ENCODE measurements at places on chromosomes 5 and 9. TPM values are rescaled to one million over a fixed set of nuclear protein-coding genes. Genes with fewer than 3 reads are reported as not detected.
A peak's percentile ranks its signal among the peaks of the same experiment; 100 is the strongest.

DNA sequence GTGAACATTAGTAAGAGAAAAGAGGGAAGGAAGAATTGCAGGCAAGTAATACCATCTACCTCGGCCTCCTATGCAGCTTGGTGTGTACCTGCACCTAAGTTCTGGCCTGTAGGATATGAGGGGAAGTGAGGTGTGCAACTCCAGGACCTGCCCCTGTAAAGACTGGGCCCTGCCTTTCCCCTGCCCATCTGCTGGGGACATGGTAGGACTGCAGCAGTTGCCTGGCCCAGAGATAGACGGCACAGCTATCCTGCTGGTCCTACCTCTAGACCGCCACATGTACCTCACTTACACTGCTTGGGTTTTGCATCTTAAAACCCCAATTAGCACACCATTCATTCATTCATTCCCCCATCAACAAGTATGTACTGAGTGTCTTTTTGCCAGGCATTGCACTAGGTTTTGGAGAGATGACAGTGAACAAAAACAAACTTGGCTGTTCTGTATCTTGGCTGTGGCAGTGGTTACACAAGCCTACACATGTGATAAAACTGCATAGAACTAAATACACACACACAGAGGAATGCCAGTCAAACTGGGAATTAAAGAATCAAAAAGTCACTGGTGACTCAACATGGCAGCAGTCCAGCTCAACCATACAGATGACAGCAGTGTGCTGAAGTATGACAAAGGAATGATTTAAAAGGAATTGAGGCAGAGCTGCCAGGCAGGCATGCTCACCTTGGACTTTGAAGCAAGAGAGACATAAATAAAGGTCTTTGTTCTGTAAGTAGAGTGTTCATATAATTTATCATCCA, 23.3 kb upstream of the MGAT1 start:
- no peak for DNase-seq
- no peak overlapping the region for H3K4me3 ChIP-seq
- no peak overlapping the region for H3K27ac ChIP-seq
- no peaks in the 10 kb centered on the region for H3K27me3 ChIP-seq

DNA sequence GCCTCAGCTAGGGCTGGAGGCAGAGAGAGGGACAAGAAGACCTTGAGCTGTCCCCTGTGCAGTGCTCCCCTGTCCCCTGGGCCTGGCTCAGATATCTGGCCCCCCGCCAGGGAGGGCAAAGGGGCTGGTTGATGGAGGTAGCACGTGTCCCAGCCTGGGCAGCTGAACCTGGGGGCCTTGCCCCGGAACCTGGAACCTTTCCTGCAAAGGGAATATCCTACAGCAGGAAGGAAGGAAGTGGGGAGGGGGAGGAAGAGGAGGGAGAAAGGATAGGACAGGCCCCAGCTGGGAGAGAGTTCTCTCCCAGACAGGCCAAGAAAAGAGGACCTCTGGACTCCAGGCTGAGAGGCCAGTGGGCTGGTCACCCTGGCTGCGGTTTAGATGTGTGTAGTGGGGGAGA, 27.6 kb upstream of the PSD2 start:
- H3K27me3 ChIP-seq: 0 out of 2 replicates have a peak, but pooled peaks cover 12% of the 10 kb centered on the region
- no peak overlapping the region for H3K27ac ChIP-seq
- no peak overlapping the region for H3K4me3 ChIP-seq
- peaks cover 2% of the 10 kb centered on the region for H3K4me1 ChIP-seq
- no peak for DNase-seq

GRCh38 chr9:113919871-113920270, 43.8 kb downstream of the ZNF618 start:
- H3K27me3 ChIP-seq: no peaks in the 10 kb centered on the region
- H3K4me3 ChIP-seq: no peak overlapping the region
- H3K4me1 ChIP-seq: no peaks in the 10 kb centered on the region
- H3K27ac ChIP-seq: no peak overlapping the region

GRCh38 chr5:1392801-1393565, 48.1 kb upstream of the CLPTM1L start:
- no peak overlapping the region for H3K27ac ChIP-seq
- H3K27me3 ChIP-seq: peaks cover 91% of the 10 kb centered on the region
- DNase-seq: no peak
- no peak overlapping the region for H3K4me3 ChIP-seq
- H3K36me3 ChIP-seq: no peaks in the 10 kb centered on the region

DNA sequence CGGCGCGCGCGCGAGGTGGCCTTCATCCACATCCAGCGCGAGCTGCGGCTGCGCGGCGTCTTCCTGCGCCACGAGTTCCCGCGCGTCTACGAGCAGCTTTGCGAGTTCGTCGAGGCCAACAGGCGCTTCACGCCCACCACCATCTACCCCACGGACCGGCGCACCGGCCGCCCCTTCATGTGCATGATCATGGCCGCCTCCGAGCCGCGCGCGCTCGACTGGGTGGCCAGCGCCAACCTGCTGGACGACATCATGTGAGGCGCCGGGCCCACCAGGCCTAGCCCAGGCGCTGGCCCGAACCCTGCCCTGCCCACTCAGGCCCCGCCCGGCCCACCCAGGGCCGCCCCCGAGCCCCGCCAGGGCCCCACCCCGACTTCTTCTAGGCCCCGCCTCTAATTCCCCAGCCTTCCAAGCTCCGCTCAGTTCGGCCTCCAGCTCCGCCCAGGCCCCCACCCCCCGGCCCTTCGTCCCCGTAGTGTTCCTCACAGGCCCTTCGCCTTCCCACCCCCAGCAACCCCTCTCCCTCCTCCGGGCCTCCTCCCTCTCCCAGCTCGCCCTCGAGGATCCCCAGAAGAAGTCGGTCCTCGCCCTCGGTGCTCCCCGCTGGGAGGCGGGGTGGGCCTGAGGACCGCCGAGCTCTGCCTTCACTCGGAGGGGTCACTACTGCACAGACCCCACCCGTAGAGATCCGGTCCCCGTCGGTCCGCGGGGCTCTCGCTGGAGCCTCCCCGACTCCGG, 2.0 kb upstream of the PHPT1 start:
- H3K4me1 ChIP-seq: peaks cover 85% of the 10 kb centered on the region
- peaks cover 21% of the 10 kb centered on the region for H3K36me3 ChIP-seq
- H3K27ac ChIP-seq: peak overlapping the region; percentile 89
- H3K27me3 ChIP-seq: no peaks in the 10 kb centered on the region

DNA sequence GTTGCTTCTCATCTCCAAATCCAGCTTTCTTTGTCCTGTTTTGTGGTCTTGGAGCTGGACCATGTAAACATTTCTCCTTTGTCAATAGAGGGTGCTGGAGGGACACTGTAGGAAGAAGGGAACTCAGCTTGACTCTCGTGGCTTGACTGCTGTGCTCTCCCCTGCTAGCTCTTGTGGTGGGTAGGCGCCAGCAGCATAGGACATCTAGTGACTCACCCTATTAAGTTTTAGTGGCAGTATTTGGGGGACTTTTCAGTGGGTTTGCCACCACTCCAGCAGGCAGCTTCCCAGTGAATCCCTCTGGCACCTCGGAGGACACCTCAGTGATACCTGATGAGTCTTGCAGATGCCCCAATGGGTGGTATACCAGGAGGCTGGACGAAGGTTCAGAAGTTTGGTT, 97.8 kb downstream of the TSSK1B start:
- no peak overlapping the region for H3K27ac ChIP-seq
- no peaks in the 10 kb centered on the region for H3K36me3 ChIP-seq
- H3K4me3 ChIP-seq: no peak overlapping the region
- peak; percentile 28 for DNase-seq

- no peaks in the 10 kb centered on the region for H3K4me1 ChIP-seq
- DNase-seq: no peak
- no peak overlapping the region for H3K4me3 ChIP-seq
- no peaks in the 10 kb centered on the region for H3K27me3 ChIP-seq
Observed at GRCh38 chr9:122320413-122320881, 50.4 kb upstream of the PTGS1 start.

- DNase-seq: no peak
- no peak overlapping the region for H3K27ac ChIP-seq
- no peaks in the 10 kb centered on the region for H3K36me3 ChIP-seq
- peaks cover 55% of the 10 kb centered on the region for H3K27me3 ChIP-seq
- H3K4me1 ChIP-seq: peaks cover 26% of the 10 kb centered on the region
- H3K4me3 ChIP-seq: no peak overlapping the region
Observed at GRCh38 chr9:134069480-134070399, 1.9 kb upstream of the BRD3 start.

GRCh38 chr9:87741891-87742290, 16.0 kb downstream of the CTSL start:
- no peak overlapping the region for H3K27ac ChIP-seq
- no peak overlapping the region for H3K4me3 ChIP-seq
- no peaks in the 10 kb centered on the region for H3K4me1 ChIP-seq
- no peaks in the 10 kb centered on the region for H3K36me3 ChIP-seq
- DNase-seq: no peak
- H3K27me3 ChIP-seq: no peaks in the 10 kb centered on the region

DNA sequence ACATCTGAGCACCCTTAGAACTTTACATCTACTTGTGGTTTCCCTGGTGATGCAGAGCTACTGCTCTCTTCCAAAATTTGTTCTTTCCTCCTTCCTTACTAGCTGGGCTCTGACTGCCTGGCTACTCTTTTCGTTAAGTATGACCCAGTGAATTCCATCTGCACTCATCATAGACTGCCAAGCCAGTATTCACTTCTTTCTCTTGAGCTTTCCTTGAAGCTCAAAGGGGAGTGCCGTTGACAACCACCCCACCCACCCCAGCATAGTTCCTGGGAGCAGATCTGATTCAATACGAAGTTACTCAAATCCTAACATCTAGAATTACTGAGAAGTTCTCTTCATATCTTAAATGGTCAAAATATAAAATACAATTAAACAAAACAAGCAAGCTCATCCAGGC, 190.5 kb downstream of the ADAMTS12 start:
- H3K36me3 ChIP-seq: no peaks in the 10 kb centered on the region
- H3K4me1 ChIP-seq: no peaks in the 10 kb centered on the region
- H3K27ac ChIP-seq: no peak overlapping the region
- DNase-seq: no peak
- no peak overlapping the region for H3K4me3 ChIP-seq

Gene ZNF483
- total RNA-seq: 0.38 TPM

Gene DMAC1
- 90.3 TPM for total RNA-seq

Gene NEURL1B
- 0.04 TPM for total RNA-seq

Gene CDC20B
- total RNA-seq: not detected

Gene ZFP37
- 0.22 TPM for total RNA-seq

Gene EPB41L4A
- total RNA-seq: 0.35 TPM

Gene TNFSF15
- not detected for total RNA-seq

Gene LEAP2
- 2.0 TPM for total RNA-seq

Gene PFN3
- total RNA-seq: not detected

Gene C9
- total RNA-seq: 0.51 TPM

Gene PRDM9
- 0.47 TPM for total RNA-seq

Gene LYSMD3
- total RNA-seq: 21.1 TPM

All from K562 (cell line).